HepG2 (cell line): ENCODE measurements at places on chromosomes 2 and 18. TPM values are rescaled to one million over a fixed set of nuclear protein-coding genes. Genes with fewer than 3 reads are reported as not detected.

DNA sequence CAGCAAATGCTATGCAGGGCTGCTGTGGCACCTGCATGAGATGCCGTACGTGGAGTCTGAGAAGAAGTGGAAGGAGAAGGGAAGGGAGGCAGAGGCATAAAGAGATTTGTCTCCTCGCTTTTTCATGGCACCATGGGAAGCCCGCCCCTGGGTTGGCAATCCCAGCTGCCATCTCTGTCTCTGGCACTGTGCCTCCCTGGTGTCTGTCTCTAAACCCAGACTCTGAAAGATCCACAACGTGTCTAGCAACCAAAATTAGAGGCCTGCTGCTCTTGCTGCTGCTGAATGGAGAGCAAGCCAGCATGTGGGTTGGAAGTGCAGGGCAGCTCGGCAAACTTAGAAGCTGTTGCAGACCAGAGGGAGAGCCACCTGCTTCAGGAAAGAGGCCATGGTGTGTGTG lies 53.1 kb downstream of the INO80C start:
- no peak for DNase-seq

DNA sequence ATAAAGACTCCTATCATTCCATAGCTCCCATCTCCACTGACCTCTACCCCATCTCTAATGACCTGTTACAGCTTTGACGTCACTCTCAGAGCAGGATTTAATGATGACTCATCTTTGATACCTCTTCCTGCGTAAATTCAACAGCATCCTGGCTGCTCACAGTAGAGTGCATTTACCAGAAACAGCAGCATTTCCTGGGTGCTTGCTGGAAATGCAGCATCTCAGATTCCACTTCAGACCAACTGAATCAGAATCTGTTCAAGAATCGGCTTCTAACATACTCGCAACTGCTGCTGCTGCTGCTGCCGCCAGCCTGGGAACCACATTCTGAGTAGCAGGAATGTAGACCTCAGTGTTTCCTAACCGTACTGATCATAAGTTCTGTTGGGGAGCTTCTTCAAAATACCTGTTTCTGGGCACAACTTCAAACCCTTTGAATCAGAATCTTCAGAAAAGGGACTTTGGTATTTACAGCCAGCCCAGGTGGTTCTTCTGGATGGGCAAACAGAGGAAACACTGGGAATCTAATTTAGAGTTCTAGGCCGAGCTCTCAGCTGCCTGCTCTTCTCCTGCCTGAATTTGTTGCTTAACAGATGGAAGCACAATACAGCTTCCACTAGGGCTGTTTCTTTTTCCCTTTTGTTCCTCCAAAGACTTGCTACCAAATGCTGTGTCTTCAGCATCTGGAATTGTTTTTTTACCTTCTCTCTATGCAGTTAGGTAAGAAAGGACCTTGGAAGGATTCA lies 241.4 kb downstream of the NCKAP5 start:
- DNase-seq: no peak

DNA sequence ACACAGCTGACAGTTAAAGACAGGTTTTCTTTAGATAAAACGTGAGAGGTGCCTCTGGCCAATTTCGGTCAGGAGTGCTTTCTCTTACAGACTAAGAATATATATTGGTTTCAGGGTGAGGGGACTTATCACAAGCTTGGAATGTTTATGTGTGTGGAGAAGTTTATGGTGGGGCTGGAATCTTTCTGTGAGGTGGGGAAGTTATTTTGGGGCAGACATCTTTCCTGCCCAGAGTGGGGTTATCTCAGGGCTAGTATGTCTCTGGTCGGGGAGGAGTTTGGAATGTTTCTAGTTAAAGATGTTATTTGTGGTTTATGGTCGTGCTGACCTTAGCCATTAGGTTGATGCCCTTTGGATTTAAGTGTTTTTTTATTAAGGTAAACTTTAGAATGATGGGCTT lies 115.2 kb downstream of the SLC5A7 start:
- no peak for DNase-seq

DNA sequence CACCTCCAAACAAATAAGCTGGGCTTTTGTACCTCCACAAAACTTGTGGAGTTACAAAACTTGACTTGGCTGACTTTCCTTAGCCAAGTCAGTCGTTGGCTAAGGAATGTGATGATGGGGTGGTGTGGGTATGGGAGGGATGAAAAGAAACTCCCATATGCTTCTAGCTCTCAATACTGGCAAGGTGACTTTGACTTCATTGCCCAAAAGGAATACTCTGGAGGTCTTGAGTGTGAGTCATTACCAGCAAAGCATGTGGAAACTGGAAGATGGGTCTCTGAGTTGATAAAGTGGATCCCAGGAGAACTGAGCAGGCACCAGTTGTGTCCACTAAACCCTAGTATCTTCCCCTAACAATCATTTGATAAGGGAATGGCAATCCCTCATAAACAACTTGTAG lies 226.7 kb downstream of the GULP1 start:
- no peak for DNase-seq

FBXO41 gene
- 10.3 and 11.1 TPM in 2 replicates for polyA plus RNA-seq

DNA sequence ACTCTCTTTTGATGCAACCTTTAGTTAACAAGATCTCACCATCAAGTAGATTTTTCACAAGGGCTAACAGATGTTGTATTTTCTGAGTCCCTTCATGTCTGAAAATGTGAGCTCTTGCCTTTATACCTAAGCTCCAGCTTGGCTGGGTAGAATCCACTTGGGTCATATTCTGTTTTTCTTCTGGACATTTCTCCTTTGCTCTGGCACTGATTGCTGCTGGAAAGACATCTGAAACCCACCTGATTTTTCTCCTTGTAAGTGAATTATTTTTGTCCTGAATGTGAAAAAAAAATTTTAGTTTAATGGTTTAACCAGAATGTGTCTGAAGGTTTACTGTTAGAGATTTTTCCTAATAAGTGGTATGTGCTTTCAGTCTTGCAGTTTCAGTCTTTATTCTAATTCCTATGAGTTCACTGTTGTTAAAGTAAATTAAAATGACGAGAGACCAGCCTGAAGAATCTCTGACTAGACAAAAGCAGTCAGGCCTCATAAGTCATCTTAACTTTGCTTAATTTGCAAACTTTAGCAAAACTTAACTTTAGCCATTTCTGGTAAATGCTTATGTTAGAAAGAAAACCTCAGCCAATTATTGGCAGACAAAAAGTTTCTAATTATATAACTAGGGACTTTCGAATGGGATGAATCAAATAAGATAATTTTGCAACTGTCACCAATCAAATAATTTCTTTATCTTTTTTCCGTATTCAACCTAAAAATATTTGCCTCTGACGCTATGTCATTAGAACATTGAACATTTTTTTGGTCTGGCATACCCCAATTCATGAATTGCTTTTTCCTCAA lies 70.8 kb downstream of the ACAA2 start:
- DNase-seq: no peak

DNA sequence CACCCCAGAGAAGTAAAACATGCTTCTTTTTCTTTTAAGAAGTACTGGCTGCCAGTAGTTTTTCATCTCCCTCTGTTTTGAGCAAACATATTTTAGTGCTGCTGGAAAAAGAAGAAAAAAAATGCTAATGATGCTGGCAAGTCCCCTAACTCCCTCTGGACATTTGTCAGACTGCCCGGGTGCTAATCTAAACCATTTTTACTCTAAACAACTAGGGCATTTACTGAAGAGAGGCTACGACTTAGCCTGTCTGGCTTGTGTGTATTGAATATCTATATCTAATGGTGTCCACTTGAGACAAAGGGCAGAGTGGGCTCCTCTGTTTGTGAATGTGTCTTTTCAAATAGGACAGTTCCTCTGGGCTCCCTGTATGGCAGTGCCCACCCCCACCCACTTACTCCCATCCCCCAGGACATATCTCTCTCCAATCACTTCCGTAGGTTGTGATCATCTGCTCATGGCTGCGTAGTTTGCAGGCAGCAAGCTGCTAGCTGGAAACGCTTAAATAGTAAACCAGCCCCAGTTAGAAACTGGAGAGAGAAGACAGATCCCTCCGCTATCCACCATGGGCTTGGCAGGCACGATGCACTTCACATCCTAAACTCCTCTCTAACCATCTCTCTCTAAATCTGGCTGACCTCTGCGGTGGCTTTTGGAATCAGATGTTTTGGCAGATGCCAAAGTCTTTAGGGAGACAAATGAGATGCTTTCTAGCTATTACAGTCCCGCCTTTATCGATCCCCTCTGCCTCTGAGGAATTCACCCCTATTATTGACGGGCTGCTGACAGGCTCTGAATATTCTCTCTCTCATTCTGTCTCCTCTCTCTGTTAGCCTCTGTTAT lies 58.3 kb downstream of the DOCK10 start:
- DNase-seq: no peak

SCN2A gene
- 0.30 and 0.31 TPM in 2 replicates for polyA plus RNA-seq

GRCh38 chr2:36185624-36186023 lies 170.0 kb upstream of the CRIM1 start:
- DNase-seq: no peak

- DNase-seq: peak; percentile 21
Observed at GRCh38 chr2:64797881-64798575, 144.3 kb upstream of the SERTAD2 start.

GRCh38 chr18:77608807-77609206 lies 359.2 kb downstream of the GALR1 start:
- DNase-seq: no peak

- DNase-seq: peak; percentile 64
Observed at GRCh38 chr2:176096986-176097819, 2.4 kb upstream of the HOXD12 start.

BMP10 gene
- polyA plus RNA-seq: not detected in 2 replicates

APLF gene
- polyA plus RNA-seq: 0.45 and 0.57 TPM in 2 replicates

- peak; percentile 30 for DNase-seq
Observed at GRCh38 chr18:5237083-5237722, 40.1 kb upstream of the AKAIN1 start.

- DNase-seq: no peak
Observed at GRCh38 chr2:151120011-151120410, 141.7 kb downstream of the RBM43 start.

GRCh38 chr2:71560638-71561011 lies 107.3 kb downstream of the DYSF start:
- DNase-seq: no peak

DNA sequence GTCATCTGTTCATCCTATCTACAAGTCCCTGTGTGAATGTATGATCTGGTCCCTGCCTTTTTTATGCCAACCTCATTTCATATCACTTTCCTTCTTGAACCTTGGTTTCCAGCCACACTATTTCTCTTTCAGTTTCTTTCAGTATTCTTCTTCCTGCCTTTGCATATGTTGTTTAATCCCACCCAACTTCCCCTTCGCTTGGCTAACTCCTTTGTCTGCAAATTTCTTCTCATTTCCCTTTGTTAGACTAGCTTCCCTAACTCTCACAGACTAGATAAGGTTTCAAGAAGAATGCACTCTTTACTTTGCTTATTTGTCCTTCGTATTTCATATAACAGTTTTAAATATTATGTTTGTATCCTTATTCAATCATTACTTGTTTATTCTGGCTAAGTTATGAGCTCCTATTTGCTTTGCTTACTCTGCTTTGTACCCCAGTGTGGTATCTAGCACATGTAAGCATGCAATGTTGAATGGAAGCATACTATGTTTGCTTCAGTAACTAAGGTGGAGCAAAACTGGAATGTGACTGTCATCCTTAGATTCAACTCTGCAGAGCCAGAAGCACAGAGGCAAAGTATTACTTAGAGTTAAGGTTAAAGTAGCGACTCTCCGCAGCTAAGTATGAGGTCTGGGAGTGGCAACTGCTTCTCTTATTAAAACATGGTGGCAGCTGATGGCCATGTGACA lies 681.3 kb downstream of the CPS1 start:
- no peak for DNase-seq

SAG gene
- not detected in 2 replicates for polyA plus RNA-seq

GRCh38 chr2:231900486-231900942 lies 25.7 kb downstream of the NPPC start:
- DNase-seq: peak; percentile 80

DNA sequence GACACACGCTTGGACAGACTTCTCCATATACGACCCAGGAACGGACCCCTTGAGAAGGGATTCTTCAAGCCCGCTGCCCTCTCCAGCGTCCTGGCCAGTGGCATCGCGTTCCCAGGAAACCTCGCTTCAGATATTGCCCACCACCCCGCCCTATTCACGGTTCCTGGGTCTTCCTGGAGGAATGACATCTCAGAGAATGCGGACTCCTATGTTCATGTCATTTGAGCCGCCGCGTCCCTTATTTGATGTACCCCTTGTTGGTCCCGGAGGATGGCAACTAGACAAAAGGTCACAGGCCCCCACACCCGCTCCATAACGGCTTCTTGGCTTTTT lies 588 bp upstream of the CCDC93 start:
- no peak for DNase-seq

ASXL3 gene
- polyA plus RNA-seq: not detected in 2 replicates

- no peak for DNase-seq
Observed at GRCh38 chr18:36650906-36651305, 177.9 kb downstream of the TPGS2 start.

DNA sequence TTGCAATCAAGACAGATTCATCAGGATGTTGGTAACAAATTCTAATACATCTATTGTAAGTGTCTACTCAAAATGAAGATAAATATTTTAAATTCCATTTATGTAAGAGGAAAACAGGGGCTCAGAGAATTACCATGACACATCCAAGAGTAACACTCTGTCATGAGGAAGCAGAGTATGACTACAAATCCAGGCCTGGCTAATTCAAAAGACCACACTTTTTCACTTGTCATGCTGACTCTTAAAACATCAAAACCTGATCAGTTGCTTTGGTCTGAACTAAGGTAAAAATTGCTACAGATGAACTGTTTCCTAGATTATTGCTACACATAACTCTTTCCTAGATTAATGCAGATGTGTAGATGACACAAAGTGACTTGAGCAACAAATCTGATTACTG lies 880.6 kb downstream of the TSN start:
- no peak for DNase-seq

DNA sequence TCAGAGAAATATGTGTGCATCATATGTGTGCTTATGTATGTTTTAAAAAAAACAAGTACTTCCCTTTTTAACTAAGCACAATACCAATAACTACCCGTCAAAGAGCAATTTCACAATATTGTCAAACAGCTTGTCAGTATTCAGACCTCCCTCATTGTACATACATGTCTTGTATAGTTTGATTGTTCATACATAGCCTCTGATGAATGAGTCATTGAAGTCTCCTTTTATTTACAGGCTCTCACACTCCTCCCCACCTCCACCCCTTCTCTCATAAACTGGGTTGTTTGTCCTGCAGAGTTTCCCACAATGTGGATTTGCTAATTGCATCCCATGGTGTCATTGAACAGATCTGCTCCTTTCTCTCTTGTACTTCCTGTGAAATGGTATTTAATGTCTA lies 132.8 kb upstream of the L3MBTL4 start:
- no peak for DNase-seq

DNA sequence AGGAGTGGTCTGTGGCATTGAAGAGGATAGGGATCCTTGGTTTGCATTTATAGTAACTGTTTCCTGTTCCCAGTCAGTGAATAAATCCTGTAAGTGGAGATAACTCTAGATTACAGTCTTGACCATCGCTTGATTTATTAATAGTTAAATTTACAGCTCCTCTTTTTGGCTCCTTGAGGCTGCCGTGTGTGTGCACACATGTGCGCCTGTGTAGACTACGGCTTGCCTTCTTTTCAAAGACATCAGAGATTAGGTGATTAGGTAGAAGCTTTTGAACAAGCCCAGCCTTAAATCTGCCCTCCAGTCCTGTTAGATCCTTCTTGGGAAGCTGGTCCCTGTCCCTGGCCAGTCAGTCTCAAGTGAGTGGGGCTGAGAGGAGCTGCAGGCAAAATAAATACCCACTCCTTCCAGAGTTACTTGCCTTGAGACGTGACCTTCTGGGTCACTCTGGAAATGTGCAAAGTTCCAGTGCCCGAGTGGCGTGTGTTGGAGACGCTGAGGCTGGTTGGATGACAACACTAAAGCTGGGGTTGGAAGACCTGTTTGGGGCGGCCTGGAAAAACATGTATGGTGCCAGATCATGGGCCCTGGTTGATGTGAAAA lies 32.0 kb downstream of the TCF7L1 start:
- no peak for DNase-seq

CNGA3 gene
- not detected in 2 replicates for polyA plus RNA-seq

- DNase-seq: no peak
Observed at GRCh38 chr2:187769437-187769836, 215.2 kb upstream of the TFPI start.

MLPH gene
- polyA plus RNA-seq: 0.12 and 0.27 TPM in 2 replicates
